ENCODE measurements at places on chromosomes 16 and 17.

GRCh38 chr16:57579361-57579665 is 36.9 kb downstream of the ADGRG5 start:
- no peak for DNase-seq

DNA sequence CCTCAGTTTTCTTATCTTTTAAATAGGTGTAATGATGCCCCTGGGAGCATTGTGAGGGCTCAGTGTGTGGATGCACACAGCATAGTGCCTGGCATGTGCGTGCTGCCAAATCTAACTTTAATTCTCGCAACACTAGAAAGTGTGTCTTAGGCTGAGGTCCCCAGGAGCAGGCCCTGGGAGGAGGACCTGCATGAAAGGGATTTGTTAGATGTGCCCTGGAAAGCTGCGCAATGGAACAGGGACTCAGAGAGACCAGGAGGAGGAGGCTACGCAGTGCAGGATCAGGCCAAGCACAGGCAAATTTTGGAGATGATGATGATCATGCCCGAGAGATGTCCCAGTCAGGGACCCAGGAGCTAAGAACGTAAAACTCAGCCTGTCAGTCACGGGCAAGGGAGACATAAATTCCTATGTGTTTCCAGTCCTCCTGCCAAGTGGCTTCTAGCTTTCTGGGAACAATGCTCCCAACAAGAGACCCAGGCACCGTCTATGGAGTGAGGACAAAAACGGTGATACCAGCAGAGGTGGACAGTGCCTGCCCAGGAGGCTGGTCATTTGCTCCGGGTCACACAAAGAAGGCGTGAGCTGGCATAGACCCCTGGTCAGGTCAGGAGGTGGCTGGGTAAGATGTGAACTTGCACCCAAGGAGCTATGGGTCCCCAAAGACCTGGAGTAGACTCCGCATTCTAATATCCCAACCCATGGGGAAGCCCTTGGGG is 352.2 kb upstream of the TNRC6C start:
- DNase-seq, result no peak

- peak; percentile 18 for DNase-seq
Observed at GRCh38 chr16:16062023-16062937, 112.9 kb downstream of the ABCC1 start.

- peak; percentile 96 for DNase-seq
Observed at GRCh38 chr16:3158510-3159314, 23.9 kb downstream of the ZNF213 start.

DNA sequence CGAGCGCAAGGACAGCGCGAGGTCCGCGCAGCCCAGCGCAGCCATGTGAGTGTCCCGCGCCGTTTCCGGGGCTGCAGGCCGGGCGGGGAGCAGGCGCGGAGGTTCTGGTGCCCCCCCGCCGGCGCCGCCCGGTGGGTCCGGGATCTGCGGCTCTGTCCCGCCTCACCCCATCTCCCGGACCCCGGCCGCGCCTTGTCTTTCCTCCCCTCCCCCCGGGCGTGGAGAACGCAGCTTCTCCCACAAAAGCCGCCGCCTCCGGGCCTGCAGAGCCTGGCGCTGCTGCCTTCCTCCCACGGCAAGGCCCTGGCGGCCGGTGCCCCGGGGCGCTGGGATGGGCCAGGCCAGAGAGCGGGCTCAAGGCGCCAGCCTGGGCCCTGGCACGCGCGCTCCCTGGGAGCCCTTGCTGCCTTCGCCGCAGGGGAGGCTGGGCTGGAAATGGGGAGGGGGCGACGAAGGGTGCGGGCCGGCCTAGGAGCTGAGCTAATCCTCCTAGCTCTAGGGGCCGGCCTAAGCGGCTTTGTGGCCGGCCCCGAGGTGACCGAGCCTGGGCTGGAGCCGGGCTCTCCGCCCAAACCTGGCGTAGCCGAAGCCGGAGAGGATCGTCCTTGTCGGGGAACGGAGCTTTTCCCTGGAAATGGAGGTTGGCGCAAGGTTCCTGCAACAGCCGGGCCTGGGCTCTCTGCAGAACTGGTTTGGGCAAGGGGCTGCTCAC is 397 bp downstream of the RIPOR1 start:
- DNase-seq, result no peak

GRCh38 chr17:34673516-34673915 is 94.1 kb downstream of the TMEM132E start:
- DNase-seq, result no peak

DNA sequence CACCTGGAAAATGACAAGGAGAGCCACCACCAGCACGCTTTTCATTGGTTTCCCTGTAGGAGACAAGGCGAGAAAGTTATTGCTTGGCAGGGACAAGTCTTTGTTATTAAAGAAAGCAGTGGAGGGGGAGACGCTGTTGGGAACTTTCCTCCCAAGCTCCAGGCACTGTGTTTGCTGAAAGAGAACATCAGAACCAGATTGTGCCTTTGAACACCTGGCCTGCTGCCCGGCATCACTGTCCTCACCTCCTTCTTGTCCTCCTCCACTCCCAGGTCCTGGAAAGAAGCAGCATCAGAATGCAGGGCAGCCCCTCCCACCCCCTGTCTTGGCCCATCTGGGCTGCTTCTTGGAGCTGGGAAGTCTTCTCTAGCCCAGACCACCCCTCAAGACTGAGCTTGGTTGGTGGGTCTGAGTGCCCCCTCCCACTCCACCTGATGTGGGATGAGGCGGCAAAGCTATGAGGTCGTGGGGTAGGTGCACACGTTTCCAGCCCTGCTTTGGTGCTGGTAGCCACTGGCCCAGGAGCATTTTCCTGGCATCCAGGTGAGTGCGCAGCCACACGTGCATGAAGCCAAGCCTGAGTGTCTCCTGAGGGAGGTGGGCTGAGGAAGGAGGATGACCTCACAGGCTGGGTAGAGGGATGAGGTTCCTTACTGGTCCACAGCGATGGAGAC is 6.2 kb downstream of the CCR7 start:
- DNase-seq, result no peak

DNA sequence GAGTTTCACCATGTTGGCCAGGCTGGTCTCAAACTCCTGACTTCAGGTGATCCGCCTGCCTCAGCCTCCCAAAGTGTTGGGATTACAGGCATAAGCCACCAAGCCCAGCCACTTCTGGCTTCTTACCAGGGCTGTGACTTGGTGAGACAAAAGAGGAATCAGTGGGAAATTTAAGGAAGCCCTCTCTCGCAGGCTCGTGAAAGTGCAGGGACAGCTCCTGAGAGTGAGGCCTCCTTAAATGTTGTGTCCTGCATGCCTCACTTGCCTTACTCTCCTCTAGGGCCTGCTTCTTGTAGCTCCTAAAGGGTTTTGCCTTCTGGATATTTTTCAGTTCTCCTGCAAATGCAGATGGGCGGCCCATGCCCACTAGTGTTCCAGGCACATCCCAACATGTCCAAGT is 5.2 kb downstream of the AHSP start:
- no peak for DNase-seq

- DNase-seq, result no peak
Observed at GRCh38 chr17:73795730-73796129, 151.5 kb upstream of the SDK2 start.

DNA sequence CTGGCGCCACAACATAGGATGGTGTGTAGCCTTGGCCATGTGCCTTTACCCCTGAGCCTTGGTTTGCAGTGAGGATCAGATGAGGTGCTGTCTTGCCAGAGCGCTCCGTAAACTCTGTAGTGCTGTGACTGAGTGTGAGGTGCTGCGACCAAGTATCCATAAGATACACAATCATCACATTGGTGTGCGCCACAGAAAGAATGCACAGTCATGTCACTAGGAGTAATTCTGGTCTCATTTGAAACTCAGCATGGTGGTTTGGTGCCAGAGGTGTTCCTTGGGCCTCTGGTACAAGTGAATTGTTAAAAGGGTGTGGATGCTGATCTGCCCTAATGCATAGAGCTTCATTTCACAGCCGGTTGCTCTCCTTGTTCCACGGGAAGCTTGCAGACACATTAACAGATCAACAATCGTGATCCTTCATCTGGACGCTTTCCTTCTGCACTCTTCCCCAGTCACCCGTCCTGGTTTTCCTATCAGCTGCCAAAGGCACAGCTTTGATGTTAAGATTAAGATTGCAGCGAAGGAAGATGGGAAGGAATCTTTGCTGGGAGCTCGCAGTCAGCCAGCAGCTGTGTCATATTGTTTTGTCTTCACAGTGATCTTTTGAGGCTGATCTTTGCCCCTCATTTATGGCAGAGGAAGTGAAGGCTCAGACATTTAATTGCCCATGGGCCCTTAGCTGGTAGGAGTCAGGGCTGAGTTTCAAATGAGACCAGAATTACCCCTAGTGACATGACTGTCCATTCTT is 79.1 kb downstream of the KSR1 start:
- no peak for DNase-seq

GRCh38 chr16:86565181-86565631 is 1.4 kb upstream of the FOXC2 start:
- DNase-seq, result no peak

DNA sequence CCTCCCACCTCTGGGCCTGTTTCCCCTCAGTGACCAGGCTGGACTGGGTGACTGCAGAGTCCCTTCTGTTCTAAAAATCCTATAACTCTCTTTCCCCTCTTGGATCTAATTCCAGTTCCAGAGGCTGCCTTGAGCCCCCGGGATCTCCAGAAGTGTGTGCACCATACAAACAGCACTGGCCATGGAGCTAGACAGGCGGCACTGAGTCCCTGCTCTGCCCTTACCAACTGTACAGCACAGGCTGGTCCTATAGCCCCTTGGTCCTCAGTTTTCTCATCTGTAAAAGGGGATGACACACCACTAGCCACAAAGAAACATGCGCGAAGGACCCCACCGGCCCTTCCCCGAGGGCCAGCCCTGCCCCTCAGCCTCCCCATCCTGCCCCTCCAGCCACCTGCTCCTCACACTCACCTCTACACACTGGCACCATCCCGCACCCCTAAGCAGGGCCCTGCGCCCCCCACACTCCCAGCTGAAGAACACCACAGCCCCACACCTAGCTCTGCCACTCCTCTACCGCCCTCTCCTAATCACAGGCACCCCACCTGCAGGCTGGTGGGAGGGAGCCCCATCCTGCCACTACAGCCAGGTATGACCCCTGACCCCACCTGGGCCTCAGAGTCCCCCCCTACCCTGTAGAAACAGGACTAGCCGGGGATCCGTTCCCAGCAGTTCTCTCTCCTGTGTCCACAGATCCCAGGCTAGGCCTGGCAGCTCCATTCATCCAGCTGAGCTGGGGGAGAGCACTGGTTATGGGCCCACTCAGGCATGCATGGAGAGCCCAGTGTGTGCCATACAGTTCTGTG is 913 bp upstream of the KRT16 start:
- DNase-seq, result no peak

DNA sequence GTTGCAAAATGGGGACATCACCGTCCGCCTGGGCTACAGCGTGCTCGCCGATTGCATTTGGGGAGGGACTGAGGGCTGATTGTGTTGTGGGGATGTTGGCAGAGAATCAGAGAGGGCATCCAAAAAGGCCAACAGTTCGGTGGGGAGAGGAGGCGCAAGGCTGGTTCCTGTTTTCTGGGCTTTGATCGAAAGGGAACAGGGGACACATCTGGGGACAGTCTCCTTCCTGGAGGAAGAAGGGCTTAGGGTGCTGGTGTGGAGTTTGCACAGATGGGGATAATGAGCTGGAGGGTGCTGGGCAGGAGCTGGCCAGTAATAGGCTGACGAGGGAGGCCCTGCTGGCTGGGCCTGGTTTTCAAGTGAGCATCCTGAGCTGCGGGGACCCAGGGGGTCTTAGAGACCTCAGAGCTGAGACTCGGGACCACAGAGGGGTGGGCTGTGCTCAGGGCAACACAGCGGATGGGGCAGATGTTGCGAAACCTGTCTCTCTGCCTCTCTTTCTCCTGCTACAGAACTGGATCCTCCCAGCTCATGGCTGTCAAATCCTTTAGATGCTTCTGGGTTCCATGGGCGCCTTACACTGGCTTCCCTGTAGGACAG is 288.7 kb downstream of the SEC14L1 start:
- DNase-seq, result no peak

DNA sequence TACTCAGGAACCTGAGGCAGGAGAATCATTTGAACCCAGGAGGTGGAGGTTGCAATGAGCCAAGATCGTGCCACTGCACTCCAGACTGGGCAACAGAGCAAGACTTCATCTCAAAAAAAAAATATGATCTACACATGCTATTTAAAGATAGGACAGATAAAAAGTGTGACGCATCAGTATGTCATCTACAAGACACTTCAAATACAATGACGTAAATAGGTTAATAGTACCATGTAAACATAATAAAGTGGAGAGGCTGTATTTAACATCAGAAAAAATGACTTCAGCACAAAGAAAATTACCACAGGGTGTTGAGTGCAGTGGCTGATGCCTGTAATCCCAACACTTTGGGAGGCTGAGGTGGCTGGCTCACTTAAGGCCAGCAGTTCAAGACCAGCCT is 20.2 kb downstream of the ZNF778 start:
- DNase-seq, result no peak

DNA sequence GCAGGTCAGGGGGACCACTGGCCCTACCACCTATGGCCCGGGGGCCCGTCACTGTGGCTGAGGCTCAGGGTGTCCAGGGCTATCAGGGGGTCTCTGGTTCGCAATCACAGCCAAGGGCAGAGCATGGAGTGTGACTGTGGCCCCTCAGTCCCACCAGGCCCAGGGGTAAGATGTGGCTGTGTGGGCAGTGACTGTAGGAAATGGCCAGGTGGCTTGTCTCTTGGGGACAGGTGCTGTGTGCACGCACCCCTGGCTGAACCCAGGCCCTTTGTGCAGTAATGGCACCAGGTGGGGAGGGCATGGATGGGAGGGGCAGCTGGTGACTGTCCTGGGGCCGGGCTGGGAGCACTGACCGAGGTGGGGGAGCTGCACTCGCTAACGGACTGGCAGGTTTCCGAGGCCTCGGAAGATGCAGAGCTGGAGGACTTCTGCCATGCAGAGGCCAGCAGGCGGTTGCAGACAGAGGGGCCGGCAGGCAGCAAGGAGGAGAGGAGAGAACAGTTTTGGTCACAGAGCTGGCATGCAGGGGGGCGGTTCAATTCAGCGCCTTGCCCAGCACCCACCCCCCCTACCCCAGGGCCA is 18.8 kb downstream of the IL34 start:
- no peak for DNase-seq

GRCh38 chr17:42061646-42062487 is 11.5 kb upstream of the C17orf113 start:
- no peak for DNase-seq

- DNase-seq, result no peak
Observed at GRCh38 chr17:83133302-83134121, 54.1 kb downstream of the METRNL start.

DNA sequence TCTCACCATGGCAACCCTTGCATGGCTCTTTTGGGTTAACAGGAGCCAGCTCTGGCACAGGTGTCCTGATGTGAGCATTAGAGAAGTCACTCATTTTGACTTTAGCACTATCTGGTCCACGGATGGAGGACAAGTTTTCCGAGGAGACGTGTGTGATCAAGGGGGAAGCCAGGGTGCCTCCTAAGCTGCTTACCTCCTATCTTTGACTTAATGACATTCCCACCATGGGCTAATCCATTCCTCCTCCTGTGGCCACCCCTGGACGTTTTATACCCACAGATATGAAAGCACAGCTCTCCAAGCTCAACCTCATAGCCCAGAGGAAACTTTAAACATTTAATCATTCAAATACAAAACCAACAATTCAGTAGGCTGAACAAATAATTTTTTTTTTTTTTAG is 18.8 kb downstream of the MPP2 start:
- no peak for DNase-seq

GRCh38 chr17:56688151-56688550 is 94.7 kb downstream of the NOG start:
- DNase-seq, result no peak

Measured in CD4-positive, alpha-beta T cell treated with Interleukin-2 at 100 ng/mL for 4 hours (primary cell).